ENCODE measurements at places on chromosomes 11 and 22. TPM values are rescaled to one million over a fixed set of nuclear protein-coding genes. Genes with fewer than 3 reads are reported as not detected.

Gene NF2
- 143 TPM for total RNA-seq

Gene ISX
- not detected for total RNA-seq

Gene CRYBB2
- not detected for total RNA-seq

Gene C22orf42
- total RNA-seq = not detected

Gene FJX1
- total RNA-seq = 92.3 TPM
